A549 treated with AZD2906 at 1 μM for 4 hours (cell line): ENCODE measurements at places on chromosomes 11 and 22. TPM values are rescaled to one million over a fixed set of nuclear protein-coding genes. Genes with fewer than 3 reads are reported as not detected.

The MMP12 gene
- total RNA-seq = 0.05 to 0.08 TPM (median 0.06 TPM) in 4 of 5 replicates, not detected in the other

The ANO9 gene
- 0.44 to 1.1 TPM (median 0.70 TPM) in 5 replicates for total RNA-seq

The MB gene
- total RNA-seq = 6.3 to 8.7 TPM (median 7.7 TPM) in 5 replicates

The LRP4 gene
- total RNA-seq = 7.1 to 7.9 TPM (median 7.6 TPM) in 5 replicates

The ATM gene
- 7.0 to 8.7 TPM (median 7.6 TPM) in 5 replicates for total RNA-seq

The FREY1 gene
- total RNA-seq = 0.29 to 0.53 TPM (median 0.34 TPM) in 5 replicates

The MRPL11 gene
- 92.8 to 117 TPM (median 112 TPM) in 5 replicates for total RNA-seq

The DMC1 gene
- 3.4 to 6.3 TPM (median 4.7 TPM) in 5 replicates for total RNA-seq

The GLYAT gene
- total RNA-seq = not detected in 5 replicates

The BCO2 gene
- total RNA-seq = 0.70 to 1.5 TPM (median 0.96 TPM) in 5 replicates

The SAA4 gene
- not detected in 5 replicates for total RNA-seq
